ENCODE measurements at places on chromosomes 1 and 21. TPM values are rescaled to one million over a fixed set of nuclear protein-coding genes. Genes with fewer than 3 reads are reported as not detected.

CHAF1B gene
- polyA plus RNA-seq, result 3.5 TPM

PRMT2 gene
- polyA plus RNA-seq, result 153 TPM

IL19 gene
- polyA plus RNA-seq, result not detected

SAMD13 gene
- polyA plus RNA-seq, result 0.99 TPM

NOTCH2 gene
- 56.9 TPM for polyA plus RNA-seq

MIXL1 gene
- polyA plus RNA-seq, result 0.21 TPM

ITLN2 gene
- polyA plus RNA-seq, result not detected

FAM167B gene
- polyA plus RNA-seq, result 0.40 TPM

LIPI gene
- polyA plus RNA-seq, result not detected

ESRRG gene
- 0.22 TPM for polyA plus RNA-seq

FASLG gene
- not detected for polyA plus RNA-seq

PADI4 gene
- not detected for polyA plus RNA-seq

GPR25 gene
- not detected for polyA plus RNA-seq

NCF2 gene
- polyA plus RNA-seq, result 0.43 TPM

TPR gene
- 48.5 TPM for polyA plus RNA-seq

ZFP69B gene
- 5.9 TPM for polyA plus RNA-seq

RNF115 gene
- polyA plus RNA-seq, result 30.0 TPM

C1QC gene
- not detected for polyA plus RNA-seq

All from AG04450 (cell line).